Head of caudate nucleus (tissue), 42 donors: ENCODE measurements at places on chromosomes 3 and 15.

- no peak for DNase-seq
Measured at GRCh38 chr3:16148783-16149182, 25.7 kb upstream of the GALNT15 start.

DNA sequence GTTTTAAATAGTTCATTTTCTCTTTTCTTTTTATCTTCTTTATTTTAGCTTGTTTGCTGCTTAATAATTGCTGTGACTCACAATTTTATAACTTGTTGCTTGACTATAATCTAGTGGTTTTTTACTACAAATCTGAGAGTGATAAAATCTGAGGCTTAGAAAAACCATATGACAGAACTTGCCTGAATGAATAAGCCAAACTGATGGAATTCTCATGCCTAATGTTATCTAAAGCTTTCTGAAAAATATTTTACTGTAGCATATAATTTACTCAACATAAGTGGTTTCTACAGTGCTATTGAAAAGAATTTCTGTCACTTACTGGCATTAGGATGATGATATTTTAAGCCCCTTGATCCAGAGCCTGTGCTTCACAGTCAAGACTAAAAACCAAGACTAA is 175.1 kb downstream of the VGLL3 start:
- no peak for DNase-seq

DNA sequence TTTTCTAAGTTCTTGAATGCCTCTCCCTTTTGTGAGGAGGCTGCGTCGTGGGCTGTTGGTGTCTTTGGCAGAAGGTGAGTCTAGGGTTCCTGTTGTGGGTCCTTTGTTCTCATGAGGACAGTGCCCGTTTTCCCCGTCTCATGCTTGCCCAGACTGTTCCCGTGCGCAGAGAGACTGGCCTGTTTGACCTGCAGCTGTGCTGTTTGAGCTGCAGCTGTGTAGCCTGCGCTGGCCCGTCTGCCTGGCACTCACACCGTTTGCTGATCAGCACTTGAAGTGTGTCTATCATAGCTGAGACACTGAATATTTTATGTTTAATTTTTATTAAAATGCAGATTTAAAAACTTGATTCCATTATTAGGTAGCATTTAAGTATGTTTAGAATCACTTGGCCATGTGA is 9.9 kb downstream of the GOLGA6L2 start:
- DNase-seq = no peak

DNA sequence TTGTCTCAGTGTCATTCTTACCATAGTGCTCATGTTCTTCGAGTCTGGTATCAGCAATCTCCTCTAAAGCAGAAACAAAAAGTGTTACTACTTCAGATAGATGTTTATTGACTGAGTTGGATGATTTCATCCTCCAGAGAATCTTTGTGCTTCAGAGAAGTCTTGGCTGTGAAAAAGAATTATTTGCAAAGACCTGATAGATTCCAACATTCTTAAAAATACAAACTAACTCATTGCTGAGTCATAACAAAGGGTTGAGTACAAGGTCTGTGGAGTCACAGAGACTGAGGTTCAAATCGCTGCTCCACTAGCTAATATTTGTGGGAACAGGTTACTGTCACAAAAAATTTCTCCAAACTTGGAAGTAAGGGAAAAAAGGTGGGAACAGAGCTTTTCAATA is 9.0 kb upstream of the STRIT1 start:
- DNase-seq = no peak

DNA sequence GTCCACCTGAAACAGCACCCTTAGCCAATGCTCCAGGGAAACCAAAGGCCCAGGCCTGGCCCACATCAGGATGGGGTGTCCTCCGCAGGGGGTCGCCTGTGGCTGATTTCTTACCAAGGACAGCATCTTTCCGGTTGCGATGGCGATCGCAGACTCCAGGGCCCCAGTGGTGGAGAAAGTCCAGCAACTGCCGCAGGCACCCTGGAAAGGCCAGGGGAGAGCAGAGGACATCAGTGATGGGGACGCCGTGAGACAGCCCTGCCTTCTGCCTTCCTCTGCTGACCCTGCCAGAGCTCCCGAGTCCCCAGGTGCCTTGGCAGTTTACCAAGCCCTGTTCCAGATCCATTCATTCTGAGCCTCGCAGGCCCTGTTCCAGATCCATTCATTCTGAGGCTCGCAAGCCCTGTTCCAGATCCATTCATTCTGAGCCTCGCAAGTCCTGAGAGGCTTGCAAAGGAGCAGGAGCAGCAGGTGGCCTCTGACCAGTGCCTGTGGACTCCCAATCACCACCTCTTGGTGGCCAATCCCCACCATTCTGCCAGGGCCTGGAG is 12.5 kb downstream of the CTSH start:
- no peak for DNase-seq

GRCh38 chr3:186589121-186589520 is 18.6 kb downstream of the DNAJB11 start:
- DNase-seq = no peak

DNA sequence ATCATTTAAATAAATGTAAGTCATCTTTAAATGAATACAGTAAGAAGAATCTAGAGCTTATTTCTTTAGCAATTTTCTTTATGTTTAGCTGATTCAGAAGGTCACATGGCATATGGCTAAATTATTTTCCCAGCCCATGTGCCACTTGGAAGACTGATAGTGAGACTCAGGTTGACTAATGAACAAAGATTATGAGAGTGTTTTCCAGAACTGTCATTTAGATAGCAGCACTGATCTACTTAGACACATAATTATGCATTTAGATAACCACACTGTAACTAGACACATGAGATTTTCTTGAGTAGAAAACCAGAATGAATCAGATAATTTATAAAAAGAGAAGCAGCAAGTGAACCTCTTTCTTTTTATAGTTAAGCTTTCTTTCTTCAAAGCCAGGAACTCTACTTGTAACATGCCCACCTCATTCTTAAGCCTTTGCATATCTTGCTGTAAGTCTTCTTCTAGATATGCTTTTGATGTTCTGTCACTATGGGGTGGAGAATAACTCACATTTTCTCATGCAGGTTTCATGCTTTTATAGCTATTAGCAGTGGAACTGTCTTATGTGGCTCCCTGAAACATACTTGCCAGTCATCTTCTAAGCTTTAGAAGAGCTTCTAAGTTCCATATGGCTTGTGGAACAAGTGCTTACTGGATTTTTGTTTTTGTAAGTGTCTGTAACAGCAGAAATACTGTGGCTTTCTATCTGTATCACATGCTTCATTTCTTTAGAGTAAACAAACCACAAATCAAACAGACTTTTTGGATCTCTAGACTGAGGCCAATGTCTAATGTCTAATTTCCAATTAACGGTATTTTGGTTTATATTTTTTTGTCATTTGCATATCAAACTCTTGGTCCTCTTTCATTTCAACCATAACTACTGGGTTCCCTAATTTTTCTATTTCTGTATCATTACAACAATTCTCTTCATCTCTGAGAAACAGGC is 101.4 kb downstream of the LMLN start:
- DNase-seq = no peak

DNA sequence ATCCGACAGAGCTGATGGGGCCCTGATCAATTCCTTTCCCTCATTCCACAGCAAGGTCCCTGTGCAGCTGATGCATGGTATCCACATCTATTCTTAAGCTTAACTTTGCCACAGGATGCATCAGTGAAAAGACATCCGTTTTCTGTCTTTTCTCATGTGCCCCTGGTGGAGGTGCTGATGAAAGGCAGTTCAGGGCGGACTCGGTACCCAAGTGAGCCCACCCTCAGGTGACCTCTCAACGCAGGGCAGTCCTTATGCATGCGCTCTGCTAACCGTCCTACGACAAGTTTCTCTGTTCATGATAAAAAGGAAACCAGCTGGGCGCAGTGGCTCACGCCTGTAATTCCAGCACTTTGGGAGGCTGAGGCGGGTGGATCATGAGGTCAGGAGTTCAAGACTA is 251.4 kb downstream of the ADAMTS17 start:
- no peak for DNase-seq

DNA sequence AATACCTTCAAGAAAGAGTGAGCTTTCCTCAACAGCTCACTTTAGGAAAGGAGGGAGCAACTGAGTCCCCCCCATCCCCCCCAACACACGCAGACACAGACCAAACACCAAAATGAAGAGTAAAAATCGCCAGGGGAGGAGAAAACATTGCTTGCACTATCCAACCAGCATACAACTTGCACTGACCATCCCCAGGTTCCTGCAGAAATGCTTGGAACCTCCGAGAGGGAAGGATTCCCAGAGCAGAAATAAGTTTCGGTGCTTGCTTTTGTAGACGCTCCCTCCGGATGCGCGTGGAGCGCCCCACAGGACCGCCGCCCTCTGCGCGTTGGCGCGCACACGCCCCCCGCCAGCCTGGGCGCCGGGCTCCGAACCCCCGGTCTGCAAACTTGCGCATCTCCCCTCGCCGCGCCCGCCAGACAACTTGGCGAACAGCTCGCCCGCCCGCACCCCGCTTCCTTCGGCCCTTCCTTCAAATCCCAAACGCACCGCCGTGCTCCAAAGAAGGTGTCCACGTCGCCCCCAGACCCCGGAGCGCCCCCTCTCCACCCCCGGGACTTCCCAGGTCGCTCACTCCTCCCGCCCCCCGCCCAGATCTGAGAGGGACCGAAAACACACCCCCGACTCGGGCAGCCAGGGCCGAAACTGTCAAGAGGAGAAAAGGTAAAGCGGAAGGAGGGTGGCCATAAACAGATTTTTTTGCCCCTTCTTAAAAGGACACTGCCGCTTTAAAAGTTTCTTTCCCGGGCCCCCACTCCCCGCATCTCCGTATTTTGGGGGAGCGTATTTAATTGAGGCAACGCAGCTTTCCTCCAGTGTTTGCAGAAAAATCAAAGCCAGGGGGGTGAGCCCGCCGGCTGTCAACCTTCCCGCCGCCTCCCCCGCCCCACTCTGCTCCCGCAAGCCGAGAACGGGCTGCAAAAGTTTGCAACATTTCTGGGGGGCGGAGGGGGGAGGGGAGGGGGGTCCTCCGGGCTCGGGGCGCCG is 859 bp downstream of the RORA start:
- peak; percentile 54 for DNase-seq

- no peak for DNase-seq
Measured at GRCh38 chr3:195809291-195809785, 2.4 kb downstream of the MUC4 start.

DNA sequence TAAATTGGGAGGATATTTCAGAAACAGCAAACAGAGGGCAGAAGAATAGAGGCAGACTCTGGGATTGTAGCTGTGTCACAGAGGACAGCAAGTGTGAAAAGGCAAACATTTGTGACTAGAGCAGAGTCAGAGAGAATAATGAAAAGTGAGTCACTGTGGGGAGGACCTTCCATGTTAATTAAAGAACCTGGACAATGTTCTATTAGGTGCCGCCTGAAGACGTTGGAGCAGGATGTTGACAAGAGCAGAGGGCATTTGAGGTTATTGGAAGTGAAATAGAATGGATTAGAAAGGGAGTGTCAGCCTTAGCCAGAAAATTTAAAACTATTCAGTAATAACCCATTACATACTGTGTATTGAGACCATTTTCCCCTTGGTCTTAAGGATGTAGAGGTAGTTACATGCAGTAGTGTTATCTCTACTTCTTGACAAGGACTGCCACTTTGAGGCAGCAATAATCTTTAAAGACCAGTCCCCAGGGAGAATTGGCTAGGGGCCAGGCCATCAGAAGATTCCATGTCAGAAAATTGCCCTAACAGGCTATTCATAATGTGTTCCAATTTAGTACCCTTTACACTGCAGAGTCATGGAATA is 5.8 kb downstream of the ACKR2 start:
- DNase-seq = no peak

GRCh38 chr3:32865383-32865782 is 47.6 kb downstream of the TRIM71 start:
- no peak for DNase-seq

GRCh38 chr3:190532731-190533203 is 18.9 kb downstream of the IL1RAP start:
- DNase-seq = no peak

- no peak for DNase-seq
Measured at GRCh38 chr15:39468331-39468730, 112.5 kb upstream of the THBS1 start.

- DNase-seq = no peak
Measured at GRCh38 chr3:79367803-79368202, 400.0 kb downstream of the ROBO1 start.
